ENCODE measurements at places on chromosomes 12 and 14.

- DNase-seq = no peak
Measured at GRCh38 chr14:33782923-33783322, 168.0 kb downstream of the EGLN3 start.

GRCh38 chr12:80086025-80086424 lies 13.3 kb upstream of the OTOGL start:
- DNase-seq = no peak

DNA sequence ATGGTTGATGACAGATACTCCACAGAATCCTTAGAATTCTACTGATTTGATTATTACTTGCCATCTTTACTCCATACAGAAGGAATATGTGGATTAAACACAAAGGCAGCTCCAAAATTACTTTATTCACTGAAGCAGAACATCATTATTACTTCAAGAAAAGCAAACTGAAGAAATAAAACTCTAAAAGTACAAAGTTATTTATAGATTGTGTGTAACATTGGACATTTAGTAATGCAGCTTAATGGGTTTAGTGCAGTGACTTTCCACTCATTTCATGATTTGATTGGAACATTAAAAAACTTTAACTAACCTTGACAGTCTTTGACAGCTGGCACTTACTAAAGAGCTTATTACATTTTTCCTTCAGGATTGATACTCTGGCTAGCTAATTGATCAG lies 59.0 kb upstream of the ATP2A2 start:
- DNase-seq = no peak

DNA sequence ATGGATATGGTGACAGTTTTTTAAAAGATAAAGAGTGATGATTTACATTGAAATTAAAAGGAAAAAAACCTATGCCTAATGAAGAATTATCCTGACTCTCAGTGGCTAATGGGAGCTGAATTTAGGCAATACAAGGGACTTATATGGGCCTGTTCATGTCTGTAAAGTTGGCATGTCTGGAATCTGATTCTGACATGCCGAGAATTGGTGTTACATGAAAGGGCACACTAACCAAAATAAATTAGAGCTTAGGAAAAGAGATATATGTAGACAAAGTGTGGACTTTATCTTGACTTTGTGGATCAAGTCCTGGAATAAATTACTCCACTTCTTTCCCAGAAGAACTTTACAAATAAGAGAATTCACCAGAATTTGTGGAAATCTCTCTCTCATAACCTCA lies 1.1 kb downstream of the TDG start:
- no peak for DNase-seq

DNA sequence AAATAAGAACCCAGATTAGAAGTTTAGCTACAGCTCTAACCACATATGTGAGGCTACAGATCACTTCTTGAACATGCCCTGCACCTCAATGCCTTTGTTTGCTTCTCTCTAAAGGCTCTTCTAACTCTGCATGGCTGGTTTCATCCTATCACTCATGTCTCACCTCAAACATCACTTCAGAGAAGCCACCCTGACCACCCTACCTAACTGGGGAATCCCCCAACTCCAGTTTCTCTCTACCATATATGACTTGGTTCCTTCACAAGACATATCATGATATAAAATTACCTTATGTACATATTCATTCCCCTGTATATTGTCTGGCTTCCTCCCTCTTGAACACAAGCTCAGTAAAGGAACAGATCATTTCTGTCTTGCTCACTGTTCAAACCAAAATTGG lies 250.2 kb upstream of the GRIP1 start:
- DNase-seq = no peak

DNA sequence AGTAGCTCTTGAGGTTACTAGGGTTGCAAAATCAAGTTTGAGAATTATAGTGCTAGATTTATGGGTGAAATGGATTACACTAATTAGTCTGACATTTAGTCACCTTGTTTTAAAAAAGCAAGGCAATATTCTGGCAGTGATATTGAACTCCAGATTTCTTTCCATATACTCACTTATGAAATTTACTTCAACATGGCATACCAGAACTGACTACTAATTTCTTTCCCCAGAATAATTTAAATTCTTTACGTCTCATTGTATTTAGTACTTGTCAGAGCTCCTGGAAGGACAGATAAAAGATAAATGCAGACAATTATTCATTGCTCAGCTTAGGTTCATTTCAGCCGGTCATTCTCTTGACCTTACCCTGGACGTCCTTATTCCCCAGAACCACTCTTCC lies 24.3 kb downstream of the EMP1 start:
- no peak for DNase-seq

All from activated CD4-positive, alpha-beta T cell treated with anti-CD3 and anti-CD28 coated beads, Interleukin-2, amount 50 U/mL, for 4 hours (primary cell).